Stimulated activated CD8-positive, alpha-beta memory T cell treated with anti-CD3 and anti-CD28 coated beads, Interleukin-4, amount 100 ng/mL, for 1 hour (primary cell): ENCODE measurements at places on chromosomes 6 and 20.

DNA sequence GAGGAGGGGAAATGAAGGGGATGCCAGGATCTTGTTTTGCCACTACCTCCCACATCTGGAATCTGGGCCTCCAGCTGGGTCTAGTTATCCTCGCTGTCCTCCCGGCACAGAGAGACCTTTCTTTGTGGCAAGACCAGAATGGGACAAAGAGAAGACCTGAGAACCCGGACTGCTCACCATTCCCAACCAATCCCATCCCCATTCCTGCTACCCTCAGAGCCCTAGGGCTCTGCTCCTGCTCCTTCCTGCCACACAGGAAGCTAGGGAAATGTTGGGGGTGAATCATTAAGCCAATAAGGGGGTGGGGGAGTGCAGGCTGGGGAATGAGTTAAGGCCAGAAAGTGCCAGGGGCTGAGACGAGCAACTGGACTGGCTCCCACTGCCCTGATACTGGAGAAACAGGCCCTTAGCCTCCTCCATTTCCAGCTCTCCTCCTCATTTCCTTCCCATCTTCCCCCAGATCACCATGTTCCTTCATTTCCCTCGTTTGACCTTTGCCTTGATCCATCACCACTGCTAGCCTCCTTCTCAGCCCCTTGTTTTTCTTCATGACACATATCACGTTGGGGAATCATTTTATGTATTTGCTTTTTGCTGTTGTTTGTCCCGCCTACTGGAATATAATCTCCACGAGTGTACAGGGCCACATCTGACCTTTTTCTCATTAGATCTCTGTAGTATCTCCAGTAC is 4.6 kb upstream of the IER3 start:
- DNase-seq = no peak

- no peak for DNase-seq
Observed at GRCh38 chr6:92459606-92460005, 959.8 kb downstream of the EPHA7 start.

- DNase-seq = no peak
Observed at GRCh38 chr6:75213112-75213511, 7.3 kb upstream of the COL12A1 start.

DNA sequence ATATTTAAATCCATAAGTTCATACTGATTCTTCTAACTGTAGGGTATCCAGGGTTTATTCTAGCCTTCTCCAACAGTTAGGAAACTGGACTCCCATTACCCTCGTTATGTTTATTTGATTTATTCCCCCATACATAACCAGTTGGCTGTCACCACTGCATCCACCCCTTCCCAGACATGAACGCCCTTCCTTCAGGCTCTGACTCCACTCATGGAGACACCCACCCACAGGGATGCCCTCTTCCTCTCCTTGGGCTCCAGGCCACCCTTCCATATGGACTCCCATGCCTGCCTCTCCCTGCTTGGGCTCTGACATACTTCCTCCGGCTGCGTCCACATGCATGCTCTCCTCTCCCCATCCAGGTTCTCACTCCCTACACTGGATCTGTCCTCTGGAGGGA is 124.0 kb downstream of the FIG4 start:
- no peak for DNase-seq
